H9 (cell line): ENCODE measurements at places on chromosomes 3 and 15.
A peak's percentile ranks its signal among the peaks of the same experiment; 100 is the strongest.

- no peak for DNase-seq
Measured at GRCh38 chr15:67146234-67146633, 80.8 kb downstream of the SMAD3 start.

- DNase-seq: no peak
Measured at GRCh38 chr3:46242120-46242519, at the start of gene CCR3. TSS of gene CCR3 (plus strand) at chr3:46242460. CDS start at chr3:46265159, 22,699 bp downstream.

DNA sequence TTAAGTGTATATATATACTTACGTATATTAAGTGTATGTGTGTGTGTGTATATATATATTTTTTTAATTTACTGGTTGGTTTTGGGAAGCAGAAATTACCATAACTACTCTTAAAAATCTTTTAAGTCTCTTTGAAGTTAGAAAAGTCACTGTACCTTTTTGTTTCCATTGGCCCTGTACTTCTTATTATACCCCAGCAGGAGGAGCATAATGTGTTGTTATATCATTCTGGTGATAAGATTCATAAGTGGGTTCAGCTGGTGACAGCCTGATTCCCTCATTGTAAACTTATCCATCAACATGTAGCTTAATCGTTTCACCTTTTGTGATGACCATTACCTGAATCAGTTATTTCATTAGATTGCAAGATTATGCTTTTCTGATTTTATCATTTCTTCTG lies 30.8 kb downstream of the MLH1 start:
- no peak for DNase-seq

DNA sequence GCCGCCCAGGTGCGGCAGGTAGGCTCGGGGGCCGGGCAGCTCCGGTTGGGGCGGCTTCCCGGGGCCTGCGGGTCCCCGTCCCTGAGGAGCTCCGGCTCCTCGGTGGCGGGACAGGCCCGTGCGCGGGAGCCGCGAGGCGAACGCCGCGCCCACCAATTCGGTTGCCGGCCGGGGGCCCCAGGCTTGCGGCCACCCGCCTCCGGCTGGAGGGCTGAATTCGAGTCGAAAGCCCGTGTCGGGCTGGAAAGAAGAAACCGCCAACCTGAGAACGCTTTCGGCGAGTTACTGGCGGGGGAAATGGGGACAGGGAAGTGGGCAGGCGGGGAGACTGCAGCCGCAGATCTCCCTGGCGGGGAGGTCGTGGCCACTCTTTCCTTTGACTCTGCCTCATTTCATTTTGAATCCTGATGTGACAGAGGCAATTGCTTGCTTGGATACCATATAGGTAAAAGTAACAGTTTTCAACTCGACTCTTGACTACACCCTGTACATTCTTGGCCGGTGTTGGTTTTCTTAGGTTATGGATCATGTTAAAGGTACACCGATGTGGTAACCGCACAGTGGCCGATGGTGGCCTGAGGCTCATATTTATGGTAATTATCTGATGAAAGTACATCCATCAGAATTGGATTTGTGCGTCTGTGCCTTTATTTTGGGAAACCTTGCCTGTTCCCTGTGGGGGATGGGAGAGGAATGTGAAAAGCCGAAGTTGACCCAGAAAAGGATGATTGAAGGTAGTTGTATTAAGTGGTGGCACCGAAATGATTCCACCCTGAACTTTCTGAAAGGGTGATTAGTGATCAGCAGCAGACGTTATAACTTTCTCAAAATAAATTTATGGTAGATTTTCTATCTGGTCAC lies 1.7 kb downstream of the B3GNT5 start:
- DNase-seq: no peak

- peak; percentile 67 for DNase-seq
Measured at GRCh38 chr3:10286596-10287295, 6.0 kb downstream of the GHRL start.

GRCh38 chr3:39801216-39801615 lies 8.2 kb upstream of the MYRIP start:
- no peak for DNase-seq

DNA sequence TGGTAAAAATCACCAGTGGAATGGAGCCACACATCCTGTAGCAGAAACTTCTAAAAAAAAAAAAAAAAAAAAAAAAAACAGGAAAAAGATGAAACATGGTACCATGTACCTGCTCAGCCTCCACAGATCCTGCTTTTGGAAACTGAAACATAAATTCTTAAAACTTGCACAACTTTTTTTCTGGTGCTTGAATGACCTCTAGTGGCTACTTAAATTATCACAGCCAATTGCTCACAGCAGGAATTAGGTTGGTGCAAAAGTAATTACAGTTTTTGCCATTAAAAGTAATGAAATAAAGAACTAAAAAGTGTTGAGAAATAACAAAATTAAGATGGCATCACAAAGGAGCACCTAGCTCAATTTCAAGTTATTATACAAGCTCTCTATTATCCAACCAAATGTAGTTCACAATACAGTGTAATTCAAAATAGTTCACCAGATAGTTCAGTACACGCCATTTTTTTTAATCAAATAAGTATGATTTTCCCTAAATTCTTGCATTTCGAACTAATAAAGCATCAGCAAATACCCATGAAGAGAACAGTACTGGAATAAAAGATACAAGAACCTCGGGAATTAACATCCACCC lies 80.6 kb downstream of the ULK4 start:
- DNase-seq: no peak

DNA sequence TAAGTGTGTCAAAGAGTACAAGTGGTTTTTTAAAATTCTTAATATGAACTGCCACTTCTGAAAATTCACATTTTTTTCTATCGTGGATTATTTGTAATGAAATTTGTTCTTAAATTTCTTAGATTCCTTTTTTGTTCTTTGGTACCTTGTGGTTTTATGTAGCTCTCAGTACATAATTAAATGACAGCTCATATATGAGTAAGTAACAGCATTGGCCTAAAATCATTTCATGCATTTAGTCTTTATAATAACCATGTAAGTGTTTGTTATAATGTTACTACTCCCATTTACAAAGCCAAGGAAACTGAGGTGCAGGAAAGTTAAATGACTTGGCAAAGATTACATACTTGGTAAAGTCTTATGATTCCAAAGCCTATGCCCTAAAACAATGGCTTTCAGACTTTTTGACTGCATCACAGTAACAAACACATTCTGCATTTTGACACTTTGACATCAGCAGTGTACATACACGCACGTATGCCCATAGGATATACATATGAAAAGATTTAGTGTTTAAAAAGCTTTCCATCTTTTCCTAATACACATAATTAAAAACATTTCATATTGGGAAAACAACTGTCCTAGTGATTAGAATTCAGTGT lies 14.9 kb downstream of the SPRED1 start:
- DNase-seq: no peak

GRCh38 chr3:195910499-195910845 lies 2.1 kb upstream of the TNK2 start:
- no peak for DNase-seq
